ENCODE measurements at places on chromosomes 2 and 18.

- DNase-seq, result no peak
Observed at GRCh38 chr2:148876595-148877402, 1.8 kb downstream of the KIF5C start.

DNA sequence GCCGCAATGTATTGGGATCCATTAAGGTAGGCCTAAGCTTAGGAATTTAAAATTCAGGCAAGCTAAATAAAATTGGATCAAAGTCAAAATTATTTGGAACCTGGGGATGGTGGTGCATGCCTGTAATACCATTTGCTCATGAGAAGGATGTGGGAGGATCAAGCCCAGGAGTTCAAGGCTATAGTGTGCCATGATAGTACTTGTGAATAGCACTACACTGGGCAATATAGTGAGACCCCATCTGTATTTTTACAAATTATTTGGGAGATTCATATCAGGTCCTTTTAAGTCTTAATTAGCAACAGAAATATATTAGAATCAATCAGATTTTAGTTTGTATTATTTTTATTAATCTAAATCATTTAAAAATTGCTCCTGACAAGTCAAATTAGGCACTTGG is 39.8 kb upstream of the TLK1 start:
- DNase-seq, result no peak

GRCh38 chr2:239286901-239287300 is 113.9 kb downstream of the HDAC4 start:
- DNase-seq, result no peak

DNA sequence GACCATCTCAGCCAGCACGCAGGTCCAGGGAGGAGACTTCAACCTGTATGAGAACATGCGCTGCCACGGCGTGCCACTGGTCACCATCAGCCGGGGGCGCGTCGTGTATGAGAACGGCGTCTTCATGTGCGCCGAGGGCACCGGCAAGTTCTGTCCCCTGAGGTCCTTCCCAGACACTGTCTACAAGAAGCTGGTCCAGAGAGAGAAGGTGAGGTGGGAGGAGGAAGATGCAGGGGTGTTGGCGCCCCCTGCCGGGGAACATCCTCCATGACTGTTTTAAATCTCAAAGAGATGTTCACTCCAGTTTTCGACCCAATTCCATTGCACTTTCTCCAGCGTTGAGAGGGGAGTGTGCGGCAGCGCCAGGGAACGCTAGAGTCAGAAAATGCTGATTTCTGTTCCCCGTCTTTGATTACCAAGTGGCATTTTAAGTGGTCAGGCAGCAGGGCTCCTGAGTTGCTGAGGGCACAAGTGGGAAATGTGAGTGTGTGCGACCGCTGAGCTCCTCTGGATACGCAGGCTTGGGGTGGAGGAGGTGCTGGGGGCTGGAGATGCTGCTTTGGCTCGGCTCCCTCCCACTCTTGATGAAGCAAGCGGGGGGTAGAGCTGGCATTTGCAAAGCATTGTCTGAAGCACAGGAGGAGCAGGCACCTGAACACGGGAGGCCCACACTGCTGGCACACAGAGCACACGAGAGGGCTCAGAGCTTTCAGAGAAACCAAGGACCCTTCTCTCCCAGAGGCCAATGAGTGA is 27.7 kb upstream of the MAPRE3 start:
- peak; percentile 50 for DNase-seq

- DNase-seq, result no peak
Observed at GRCh38 chr2:235398321-235398720, 95.5 kb upstream of the AGAP1 start.

- DNase-seq, result no peak
Observed at GRCh38 chr2:75605770-75606529, 40.6 kb upstream of the MRPL19 start.
